ENCODE measurements at places on chromosomes 1 and 21.

DNA sequence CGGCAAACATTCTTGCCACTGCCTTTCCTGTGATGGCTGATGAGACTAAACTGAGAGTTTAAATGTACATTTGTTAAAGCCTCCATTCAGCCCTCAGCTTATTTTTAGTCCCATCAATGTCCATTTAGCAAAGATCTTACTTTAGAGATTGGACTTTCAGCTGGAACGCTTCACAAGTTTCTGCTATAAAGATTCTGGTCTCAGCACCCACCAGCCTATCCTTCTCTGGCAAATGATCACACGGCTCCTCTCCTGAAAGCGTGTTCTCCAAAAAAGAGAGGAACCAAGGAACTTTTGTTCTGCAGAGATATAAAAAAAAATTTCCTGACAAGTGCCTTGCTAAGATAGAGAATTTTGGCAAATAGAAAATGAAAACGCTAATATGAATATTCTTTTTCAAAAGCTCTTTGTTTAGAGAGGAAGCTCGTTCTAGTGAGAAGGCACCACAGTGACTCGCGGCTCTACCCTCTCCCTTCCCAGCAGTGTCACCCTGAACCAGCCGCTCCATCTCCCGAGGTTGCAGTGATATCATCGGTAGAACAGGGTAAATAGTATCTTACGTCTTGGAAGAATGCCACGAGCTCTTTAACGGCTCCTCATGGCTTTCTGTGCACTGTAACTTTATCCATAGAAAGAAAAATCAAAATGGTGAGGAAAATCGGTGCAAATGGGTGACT lies 200.2 kb downstream of the APP start:
- DNase-seq, result no peak

GRCh38 chr1:150762552-150762951 lies 3.0 kb downstream of the CTSS start:
- DNase-seq, result no peak

DNA sequence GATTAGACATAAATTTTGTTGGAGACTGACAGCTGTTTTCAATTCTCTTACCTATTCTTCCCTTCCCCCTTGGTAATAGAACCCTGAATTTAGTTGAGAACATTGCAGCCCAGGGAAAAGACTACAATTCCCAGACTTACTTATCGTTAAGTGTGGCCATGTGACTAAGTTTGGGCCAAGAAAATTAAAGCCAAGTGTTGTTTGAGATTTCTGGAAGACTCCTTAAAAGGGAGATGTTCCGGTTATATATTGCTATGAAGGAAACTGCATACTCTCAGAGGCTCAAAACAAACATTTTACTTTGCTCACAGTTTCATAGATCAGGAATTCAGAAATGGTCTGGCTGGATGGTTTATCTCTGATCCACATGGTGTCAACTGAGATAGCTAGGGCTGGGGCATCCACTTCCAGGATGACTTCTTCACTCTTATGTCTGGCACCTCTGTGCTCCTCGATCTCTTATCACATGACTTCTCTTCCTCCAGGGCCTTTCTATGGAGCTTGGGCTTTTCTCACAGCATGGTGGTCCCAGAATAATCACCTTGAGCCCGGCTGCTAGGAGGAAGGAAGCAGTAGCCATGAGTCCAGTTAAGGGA lies 22.4 kb upstream of the CD34 start:
- no peak for DNase-seq

DNA sequence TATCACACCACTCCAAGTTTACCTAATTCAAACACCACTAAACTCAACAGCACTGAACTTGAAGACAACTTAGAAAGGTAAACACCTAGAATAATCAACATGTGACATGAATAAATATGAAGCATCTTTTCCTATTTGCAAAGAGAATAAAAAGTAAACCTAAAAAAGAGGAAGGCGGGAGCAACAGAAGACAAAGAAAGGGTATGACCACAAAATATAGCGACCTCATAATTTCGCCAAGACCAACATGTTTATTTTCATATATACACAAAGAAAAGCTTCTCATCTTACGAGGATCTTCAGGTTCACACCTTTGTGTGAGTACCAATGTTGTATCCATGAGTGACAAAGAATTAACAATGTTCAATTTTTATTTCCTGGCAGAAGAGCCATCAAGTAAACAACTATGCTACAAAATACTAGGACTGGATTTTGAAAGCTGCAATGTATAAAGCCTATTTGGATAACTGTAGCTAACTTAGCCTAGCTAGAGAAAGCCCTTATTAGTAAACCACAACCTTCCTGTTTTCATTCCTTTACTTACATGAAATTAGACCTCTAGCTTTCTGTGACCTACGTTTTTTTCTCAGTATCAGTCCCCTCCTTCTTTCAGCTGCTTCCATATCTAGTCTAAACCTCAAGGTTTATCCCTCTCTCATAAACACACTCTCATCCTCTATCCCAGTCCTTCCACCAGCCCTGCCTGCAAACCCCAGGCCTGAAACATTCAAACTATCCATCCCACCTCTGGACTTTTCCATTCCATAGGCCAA lies 21.3 kb upstream of the PHTF1 start:
- no peak for DNase-seq

DNA sequence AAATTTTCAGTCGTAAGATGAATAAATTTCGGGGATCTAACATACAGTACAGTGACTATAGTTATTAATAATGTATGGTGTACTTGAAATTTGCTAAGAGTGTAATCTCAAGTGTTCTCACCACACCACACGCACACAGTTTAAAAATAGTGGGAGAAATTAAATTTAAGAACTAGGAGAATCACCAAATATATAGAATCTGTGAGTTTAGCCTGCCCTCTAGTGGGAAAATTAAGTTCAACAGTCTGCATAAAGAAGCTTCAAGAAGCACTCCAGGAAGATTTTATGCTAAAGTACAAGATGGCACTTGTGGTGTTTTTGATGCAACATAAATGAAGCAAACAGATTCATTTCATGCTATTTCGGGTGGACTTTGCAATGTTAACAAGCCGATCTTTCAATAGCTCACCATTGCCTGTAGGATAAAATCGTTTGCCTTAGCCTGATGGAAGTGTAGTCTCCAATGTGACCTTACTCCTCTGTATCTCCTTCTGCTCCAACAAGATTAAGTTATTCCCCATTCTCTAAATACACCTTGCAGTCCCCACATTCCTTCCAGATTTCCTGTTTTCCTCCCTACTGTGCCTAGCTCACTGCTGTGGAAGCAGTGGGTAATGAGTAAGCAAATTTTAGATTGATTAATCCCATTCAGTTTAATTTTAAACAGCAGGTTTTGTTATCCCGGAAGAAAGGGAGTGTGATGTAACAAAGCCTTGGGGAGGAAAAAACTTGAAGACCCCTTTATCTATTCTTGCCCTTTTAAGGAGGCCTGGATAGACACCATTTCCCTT lies 8.7 kb upstream of the PIK3C2B start:
- no peak for DNase-seq

Measured in stomach (tissue), 19 donors.